ENCODE measurements at places on chromosomes 7 and 10. TPM values are rescaled to one million over a fixed set of nuclear protein-coding genes. Genes with fewer than 3 reads are reported as not detected.

The PRRT4 gene
- total RNA-seq = 0.26 TPM

The TLL2 gene
- total RNA-seq = 0.12 TPM

The OR6V1 gene
- not detected for total RNA-seq

The NODAL gene
- not detected for total RNA-seq
